ENCODE measurements at places on chromosomes 2 and 18. TPM values are rescaled to one million over a fixed set of nuclear protein-coding genes. Genes with fewer than 3 reads are reported as not detected.

DNA sequence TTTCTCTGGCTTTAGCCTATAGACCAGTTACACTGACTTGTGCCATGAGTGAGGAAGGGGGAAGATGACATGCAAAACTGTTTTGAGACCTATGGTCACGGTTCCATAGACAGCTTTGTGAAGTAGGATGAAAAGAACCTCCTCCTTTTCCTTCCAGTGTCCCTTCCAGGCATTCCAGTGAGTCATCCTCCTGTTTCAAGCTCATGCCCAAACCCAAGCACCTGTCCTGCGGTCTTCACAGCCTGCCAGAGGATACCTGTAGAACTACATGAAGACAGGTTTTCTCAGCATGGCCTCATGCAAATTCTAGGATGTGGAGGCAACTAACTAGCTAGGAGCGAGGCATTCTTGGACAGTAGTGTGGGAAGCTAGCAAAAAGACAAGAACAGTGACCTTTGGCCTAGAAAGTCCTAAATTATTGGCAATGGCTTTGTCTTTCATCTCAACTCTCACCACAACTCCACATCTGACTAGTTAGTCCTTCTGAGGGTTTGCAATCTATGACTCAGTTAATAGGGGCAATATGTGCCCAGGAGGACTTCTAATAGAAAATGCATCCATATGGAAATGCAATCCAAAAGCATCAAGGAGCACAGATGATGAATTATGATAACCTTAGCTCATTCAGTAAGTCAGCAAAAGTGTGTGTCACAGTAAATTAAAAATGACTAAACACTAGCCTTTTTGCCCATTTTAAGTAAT lies 154.7 kb downstream of the RBM43 start:
- ATAC-seq = peak; percentile 73

DNA sequence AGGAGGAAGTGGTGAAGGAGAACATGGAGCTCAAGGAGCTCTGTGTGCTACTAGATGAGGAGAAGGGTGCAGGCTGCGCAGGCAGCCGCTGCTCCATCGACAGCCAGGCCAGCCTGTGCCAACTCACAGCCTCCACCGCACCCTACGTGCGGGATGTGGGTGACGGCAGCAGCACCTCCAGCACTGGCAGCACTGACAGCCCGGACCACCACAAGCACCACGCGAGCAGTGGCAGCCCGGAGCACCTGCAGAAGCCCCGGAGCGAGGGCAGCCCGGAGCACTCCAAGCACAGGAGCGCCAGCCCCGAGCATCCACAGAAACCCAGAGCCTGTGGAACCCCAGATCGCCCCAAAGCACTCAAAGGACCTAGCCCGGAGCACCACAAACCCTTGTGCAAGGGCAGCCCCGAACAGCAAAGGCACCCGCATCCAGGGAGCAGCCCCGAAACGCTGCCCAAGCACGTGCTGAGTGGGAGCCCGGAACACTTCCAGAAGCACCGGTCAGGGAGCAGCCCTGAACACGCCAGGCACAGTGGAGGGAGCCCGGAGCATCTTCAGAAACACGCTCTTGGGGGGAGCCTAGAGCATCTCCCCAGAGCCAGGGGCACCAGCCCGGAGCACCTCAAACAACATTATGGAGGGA lies 9.0 kb downstream of the CCDC85A start:
- no peak for ATAC-seq

GRCh38 chr2:135586148-135586547 lies 54.9 kb downstream of the R3HDM1 start:
- ATAC-seq = no peak

DNA sequence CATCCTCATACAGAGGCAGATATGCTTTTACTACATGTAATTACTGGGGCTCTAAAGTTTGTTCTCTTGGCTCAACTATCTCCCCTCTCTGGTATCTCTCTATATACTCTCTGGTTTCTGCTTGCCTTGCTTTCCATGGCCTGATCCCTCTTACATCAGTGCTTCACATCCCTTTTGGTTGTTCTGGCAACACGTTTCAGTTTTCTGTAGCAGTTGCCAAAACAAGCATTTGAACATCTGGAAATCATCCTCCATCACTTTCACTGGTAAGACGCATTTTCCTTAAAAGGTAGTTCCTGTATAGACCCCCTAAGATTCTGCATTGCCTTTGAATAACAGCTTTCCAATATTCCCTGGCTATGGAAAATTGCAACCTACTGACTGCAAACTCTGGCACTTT lies 25.9 kb downstream of the COL5A2 start:
- ATAC-seq = no peak

DNA sequence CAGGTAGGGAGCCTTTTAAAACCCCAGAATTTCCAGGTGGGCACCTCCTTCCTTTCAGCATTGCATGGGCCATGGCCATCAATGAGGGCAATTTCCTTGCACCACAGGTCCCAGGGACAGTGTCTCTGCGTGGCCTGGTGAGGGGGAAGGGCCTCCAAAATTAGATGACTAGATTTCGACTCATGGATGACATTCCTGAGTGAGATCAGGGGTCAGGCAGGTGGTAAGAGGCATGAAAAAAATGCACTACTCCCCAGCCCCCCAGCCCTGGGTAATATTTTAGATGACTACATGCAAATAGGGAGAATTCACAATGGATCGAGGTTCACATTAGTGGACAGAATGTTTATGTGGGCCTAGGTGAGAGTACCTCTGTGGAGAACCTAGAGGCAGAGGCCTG lies 19.0 kb upstream of the IGFBP5 start:
- no peak for ATAC-seq

DNA sequence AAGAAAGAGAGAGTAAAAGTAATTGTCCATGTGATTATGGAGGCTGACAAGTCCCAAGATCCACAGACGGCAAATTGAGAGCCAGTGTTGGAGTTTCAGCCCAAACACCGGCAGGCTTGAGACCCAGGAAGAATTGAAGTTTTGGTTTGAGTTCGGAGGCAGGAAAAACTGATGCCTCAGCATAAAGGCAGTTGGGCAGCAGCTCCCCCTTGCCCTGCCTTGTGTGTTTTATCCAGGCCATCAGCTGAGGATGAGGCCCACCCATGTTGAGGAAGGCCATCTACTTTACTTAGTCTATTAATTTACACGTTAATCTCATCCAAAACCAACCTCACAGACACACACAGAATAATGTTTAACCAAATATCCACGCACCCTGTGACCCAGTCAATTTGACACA lies 64.6 kb upstream of the SERPINE2 start:
- ATAC-seq = no peak

- no peak for ATAC-seq
Observed at GRCh38 chr2:11865378-11865777, 118.9 kb downstream of the LPIN1 start.

DNA sequence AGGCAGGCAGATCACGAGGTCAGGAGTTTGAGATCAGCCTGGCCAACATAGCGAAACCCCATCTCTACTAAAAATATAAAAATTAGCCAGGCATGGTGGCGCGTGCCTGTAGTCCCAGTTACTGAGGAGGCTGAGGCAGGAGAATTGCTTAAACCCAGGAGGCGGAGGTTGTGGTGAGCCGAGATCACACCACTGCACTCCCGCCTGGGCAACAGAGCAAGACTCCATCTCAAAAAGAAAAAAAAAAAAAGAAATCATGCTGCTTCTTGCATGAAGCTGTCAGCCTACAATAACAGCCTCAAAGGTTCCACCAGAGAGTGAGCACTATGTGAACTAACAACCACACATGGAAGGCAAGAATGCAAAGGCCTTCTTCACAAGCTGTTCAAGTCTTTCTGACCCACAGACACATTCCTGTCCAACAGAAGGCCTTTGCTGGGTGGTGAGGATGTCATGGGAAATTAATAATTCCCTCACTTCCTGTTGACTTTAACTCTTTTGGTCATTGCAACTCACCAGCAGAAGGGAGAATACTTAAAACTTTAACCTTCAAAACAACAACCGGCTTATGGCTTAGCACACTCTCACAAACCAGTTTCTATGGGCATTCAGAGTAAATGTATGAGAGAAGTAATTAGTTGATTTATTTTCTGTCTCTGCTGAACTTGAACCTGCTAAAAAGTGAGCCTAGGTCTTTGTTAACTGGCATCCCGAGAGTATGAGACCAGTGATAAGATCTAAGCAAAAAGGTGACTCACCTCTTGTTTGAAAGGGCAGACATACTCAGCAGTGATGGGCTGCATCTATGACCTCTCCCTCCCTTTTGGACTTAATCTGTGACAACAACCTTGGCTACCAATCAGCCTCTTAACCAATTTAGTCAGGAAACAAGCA lies 11.8 kb downstream of the PLEKHM3 start:
- no peak for ATAC-seq

SCYGR4 gene
- total RNA-seq = not detected

CNTNAP5 gene
- total RNA-seq = not detected

GPR39 gene
- 1.4 TPM for total RNA-seq

OSBPL6 gene
- 6.5 TPM for total RNA-seq

VWA3B gene
- total RNA-seq = 0.40 TPM

Measured in esophagus mucosa (tissue), 1 donor.